T-helper 17 cell (primary cell): ENCODE measurements at places on chromosomes 16 and 17. TPM values are rescaled to one million over a fixed set of nuclear protein-coding genes. Genes with fewer than 3 reads are reported as not detected.
A peak's percentile ranks its signal among the peaks of the same experiment; 100 is the strongest.

- H3K27ac ChIP-seq, result peak overlapping the region; percentile 99
- no peak for DNase-seq
- peaks cover 8% of the 10 kb centered on the region for H3K36me3 ChIP-seq
- no peaks in the 10 kb centered on the region for H3K27me3 ChIP-seq
- H3K4me1 ChIP-seq, result peaks cover 49% of the 10 kb centered on the region
- peak overlapping the region; percentile 97 for H3K4me3 ChIP-seq
Observed at GRCh38 chr17:56913353-56913866, 439 bp downstream of the TRIM25 start.

DNA sequence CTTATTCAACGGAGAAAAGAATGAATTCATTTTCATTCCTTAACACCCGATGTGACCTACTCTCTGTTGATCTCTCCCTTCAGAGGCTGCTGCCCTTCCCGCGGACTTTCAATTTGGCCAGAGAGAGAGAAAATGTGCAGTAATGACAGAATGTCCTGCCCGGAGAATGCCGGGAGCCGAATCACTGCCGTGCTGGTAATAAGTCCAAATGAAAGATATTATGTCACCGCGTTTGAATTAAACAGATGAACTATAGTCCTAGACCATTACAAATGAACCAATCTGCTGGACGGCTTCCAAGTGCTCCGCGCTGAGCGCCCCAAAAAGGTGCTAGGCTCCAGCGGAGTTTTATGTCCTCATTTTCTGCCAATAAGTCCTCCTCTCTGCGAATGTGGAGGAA lies 14.7 kb upstream of the C16orf82 start:
- no peak overlapping the region for H3K27ac ChIP-seq
- H3K27me3 ChIP-seq, result no peaks in the 10 kb centered on the region
- peaks cover 3% of the 10 kb centered on the region for H3K36me3 ChIP-seq
- no peaks in the 10 kb centered on the region for H3K4me1 ChIP-seq
- no peak for DNase-seq

Gene KRT33B
- total RNA-seq, result not detected

- H3K4me3 ChIP-seq, result no peak overlapping the region
- H3K27me3 ChIP-seq, result peaks cover 11% of the 10 kb centered on the region
- DNase-seq, result no peak
- H3K27ac ChIP-seq, result no peak overlapping the region
- no peaks in the 10 kb centered on the region for H3K4me1 ChIP-seq
- H3K36me3 ChIP-seq, result no peaks in the 10 kb centered on the region
Observed at GRCh38 chr16:47916266-47916665, 239.5 kb downstream of the ABCC12 start.

Gene BCO1
- not detected for total RNA-seq

GRCh38 chr16:57186872-57187854 lies 1.0 kb downstream of the RSPRY1 start:
- peak overlapping the region; percentile 99 for H3K27ac ChIP-seq
- H3K27me3 ChIP-seq, result no peaks in the 10 kb centered on the region
- H3K4me1 ChIP-seq, result peaks cover 40% of the 10 kb centered on the region
- peaks cover 8% of the 10 kb centered on the region for H3K36me3 ChIP-seq
- peak overlapping the region; percentile 99 for H3K4me3 ChIP-seq
- no peak for DNase-seq

GRCh38 chr16:52740766-52741165 lies 193.8 kb upstream of the TOX3 start:
- no peaks in the 10 kb centered on the region for H3K36me3 ChIP-seq
- no peaks in the 10 kb centered on the region for H3K27me3 ChIP-seq
- peaks cover 2% of the 10 kb centered on the region for H3K4me1 ChIP-seq
- DNase-seq, result no peak
- H3K27ac ChIP-seq, result no peak overlapping the region
- H3K4me3 ChIP-seq, result no peak overlapping the region

Gene GJC1
- not detected for total RNA-seq

Gene TNFRSF17
- not detected for total RNA-seq

- no peak overlapping the region for H3K27ac ChIP-seq
- DNase-seq, result no peak
- H3K4me3 ChIP-seq, result no peak overlapping the region
- H3K27me3 ChIP-seq, result no peaks in the 10 kb centered on the region
- H3K36me3 ChIP-seq, result no peaks in the 10 kb centered on the region
- H3K4me1 ChIP-seq, result no peaks in the 10 kb centered on the region
Observed at GRCh38 chr16:1098266-1098991, 2.4 kb upstream of the C1QTNF8 start.

DNA sequence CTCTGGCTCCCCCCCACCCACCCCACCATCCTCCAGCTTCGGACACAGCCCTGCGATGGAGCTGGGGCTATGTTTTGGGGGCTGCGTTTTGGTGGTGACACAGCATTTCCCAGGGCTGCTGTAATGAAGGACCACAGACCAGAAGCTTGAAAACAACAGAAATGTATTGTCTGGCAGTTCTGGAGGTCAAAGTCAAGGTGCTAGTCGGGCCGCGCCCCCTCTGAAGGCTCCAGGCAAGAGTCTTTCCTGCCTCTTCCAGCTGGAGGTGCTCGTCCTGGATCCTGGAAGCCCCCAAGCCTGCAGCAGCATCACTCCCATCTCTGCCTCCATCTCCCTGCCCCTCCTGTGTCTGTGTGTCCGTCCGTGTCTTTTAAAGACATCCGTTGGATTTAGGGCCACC lies 50.8 kb downstream of the TBC1D16 start:
- no peak overlapping the region for H3K27ac ChIP-seq
- no peaks in the 10 kb centered on the region for H3K36me3 ChIP-seq
- no peak overlapping the region for H3K4me3 ChIP-seq
- no peak for DNase-seq
- H3K27me3 ChIP-seq, result peaks cover 6% of the 10 kb centered on the region

GRCh38 chr16:9755081-9755480 lies 427.1 kb downstream of the GRIN2A start:
- H3K4me1 ChIP-seq, result no peaks in the 10 kb centered on the region
- DNase-seq, result no peak
- no peaks in the 10 kb centered on the region for H3K27me3 ChIP-seq
- H3K4me3 ChIP-seq, result no peak overlapping the region

GRCh38 chr16:14454391-14454790 lies 175.7 kb downstream of the PARN start:
- no peak overlapping the region for H3K4me3 ChIP-seq
- peaks cover 5% of the 10 kb centered on the region for H3K36me3 ChIP-seq
- H3K4me1 ChIP-seq, result peaks cover 7% of the 10 kb centered on the region
- H3K27ac ChIP-seq, result no peak overlapping the region

DNA sequence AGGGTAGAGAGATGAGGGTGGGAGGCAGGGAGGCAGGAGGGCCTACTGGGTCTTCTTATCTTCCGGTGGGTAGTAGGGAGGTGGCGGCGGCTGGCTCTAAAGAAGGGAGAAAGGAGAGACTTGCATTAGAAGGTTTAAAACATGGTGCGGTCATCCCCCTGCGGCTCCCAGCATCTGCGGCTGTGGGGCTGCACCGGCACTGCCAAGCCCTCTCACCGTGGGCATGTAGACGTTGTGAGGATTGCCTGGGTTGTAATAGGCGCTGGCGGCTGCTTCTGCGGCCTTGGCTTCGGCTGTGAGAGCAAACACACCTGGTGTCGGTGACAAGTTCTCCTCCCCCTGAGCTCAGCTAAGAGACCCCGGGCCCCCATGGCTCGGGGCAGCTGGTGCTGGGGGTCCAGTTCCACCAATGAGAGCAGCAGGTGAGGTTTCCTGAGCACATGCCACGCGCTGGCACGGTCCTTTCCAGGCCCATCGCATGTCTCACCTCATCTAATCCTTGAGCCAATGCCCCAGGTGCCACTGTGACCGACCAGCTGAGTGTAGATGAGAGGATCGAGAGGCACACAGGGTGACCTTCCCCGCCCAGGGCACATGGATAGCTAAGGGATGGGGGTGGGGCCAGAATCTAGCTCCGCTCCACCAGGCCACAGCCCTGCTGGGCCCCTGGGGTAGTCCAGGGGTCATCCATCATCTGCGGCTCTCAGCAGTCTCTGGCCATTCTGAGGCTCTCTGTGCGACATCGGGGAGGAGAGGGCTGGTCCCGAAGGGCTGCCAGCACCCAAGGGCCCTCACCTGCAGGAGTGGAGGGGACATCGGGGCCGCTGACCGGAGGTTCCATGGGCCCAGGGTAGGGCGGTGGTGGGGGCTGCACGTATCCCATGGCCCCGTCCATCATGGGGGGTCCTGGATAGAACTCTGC lies 2.7 kb upstream of the UNC13D start:
- H3K4me3 ChIP-seq, result no peak overlapping the region
- no peaks in the 10 kb centered on the region for H3K27me3 ChIP-seq
- no peak overlapping the region for H3K27ac ChIP-seq
- DNase-seq, result no peak
- peaks cover 2% of the 10 kb centered on the region for H3K36me3 ChIP-seq

GRCh38 chr17:37133136-37133535 lies 184.4 kb downstream of the AATF start:
- H3K36me3 ChIP-seq, result peaks cover 7% of the 10 kb centered on the region
- H3K4me3 ChIP-seq, result no peak overlapping the region
- peaks cover 3% of the 10 kb centered on the region for H3K4me1 ChIP-seq
- no peak for DNase-seq
- no peaks in the 10 kb centered on the region for H3K27me3 ChIP-seq

Gene ACSM3
- total RNA-seq, result 6.6 TPM

- H3K36me3 ChIP-seq, result no peaks in the 10 kb centered on the region
- no peak overlapping the region for H3K27ac ChIP-seq
Observed at GRCh38 chr16:76748461-76749348, 442.3 kb upstream of the MON1B start.

Gene CCL16
- total RNA-seq, result not detected

GRCh38 chr16:3842994-3843393 lies 37.5 kb downstream of the CREBBP start:
- H3K4me1 ChIP-seq, result peaks cover 38% of the 10 kb centered on the region
- H3K27ac ChIP-seq, result no peak overlapping the region
- no peak overlapping the region for H3K4me3 ChIP-seq
- H3K36me3 ChIP-seq, result no peaks in the 10 kb centered on the region
- H3K27me3 ChIP-seq, result no peaks in the 10 kb centered on the region
- DNase-seq, result no peak

Gene COL1A1
- 15.4 TPM for total RNA-seq

- peak overlapping the region; percentile 73 for H3K4me3 ChIP-seq
- H3K4me1 ChIP-seq, result peaks cover 23% of the 10 kb centered on the region
- H3K27ac ChIP-seq, result peak overlapping the region; percentile 95
- no peaks in the 10 kb centered on the region for H3K27me3 ChIP-seq
- no peaks in the 10 kb centered on the region for H3K36me3 ChIP-seq
Observed at GRCh38 chr17:82978765-82979349, 100.6 kb upstream of the METRNL start.

Gene PIPOX
- 2.2 TPM for total RNA-seq

DNA sequence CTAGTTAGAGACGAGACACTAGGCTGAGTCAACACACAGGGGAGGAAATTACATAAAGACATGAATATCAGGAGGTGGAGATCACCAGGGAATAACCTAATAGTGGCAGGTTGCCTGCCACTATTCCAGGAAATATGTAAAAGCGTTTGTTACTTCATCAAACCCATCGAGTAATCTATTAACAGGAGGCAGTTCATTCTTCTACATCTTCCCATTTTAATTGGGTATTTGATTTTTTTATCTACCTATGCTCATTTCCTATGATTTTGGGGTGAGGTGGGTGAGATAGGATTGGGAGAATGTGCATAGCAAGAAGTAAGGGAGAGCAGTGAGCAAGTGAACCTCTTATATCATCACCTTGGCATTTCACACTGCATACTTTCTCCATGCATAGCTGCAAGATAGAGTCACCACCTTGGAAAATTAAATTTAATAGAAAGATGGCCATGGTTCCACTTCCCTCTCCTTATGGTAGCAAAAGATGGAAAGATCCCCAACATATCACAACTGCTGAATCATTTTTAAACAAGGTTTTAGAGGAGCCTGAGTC lies 312.2 kb downstream of the TMEM114 start:
- no peaks in the 10 kb centered on the region for H3K4me1 ChIP-seq
- no peaks in the 10 kb centered on the region for H3K27me3 ChIP-seq
- DNase-seq, result no peak
- H3K4me3 ChIP-seq, result no peak overlapping the region
- H3K27ac ChIP-seq, result no peak overlapping the region
- H3K36me3 ChIP-seq, result no peaks in the 10 kb centered on the region

DNA sequence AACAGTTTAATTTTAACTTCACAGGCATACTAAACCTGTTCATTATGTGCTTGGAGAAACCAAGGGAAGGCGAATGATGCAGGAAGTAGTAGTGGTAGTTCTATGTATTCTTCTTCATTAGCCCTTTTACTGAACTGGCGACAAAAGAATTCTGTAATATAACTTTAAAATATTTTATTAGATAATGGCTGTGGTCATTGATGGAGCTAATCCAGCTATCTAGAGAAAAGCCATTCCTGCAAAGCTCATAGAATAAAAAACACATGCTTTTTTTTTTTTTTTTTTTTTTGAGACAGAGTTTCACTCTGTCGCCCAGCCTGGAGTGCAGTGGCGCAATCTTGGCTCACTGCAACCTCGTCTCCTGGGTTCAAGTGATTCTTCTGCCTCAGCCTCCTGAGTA lies 23.5 kb downstream of the TANC2 start:
- H3K4me1 ChIP-seq, result peaks cover 19% of the 10 kb centered on the region
- H3K36me3 ChIP-seq, result no peaks in the 10 kb centered on the region
- no peak overlapping the region for H3K4me3 ChIP-seq
- DNase-seq, result no peak

GRCh38 chr16:20051147-20051546 lies 22.5 kb downstream of the GPR139 start:
- no peak overlapping the region for H3K4me3 ChIP-seq
- no peak for DNase-seq
- H3K36me3 ChIP-seq, result no peaks in the 10 kb centered on the region

DNA sequence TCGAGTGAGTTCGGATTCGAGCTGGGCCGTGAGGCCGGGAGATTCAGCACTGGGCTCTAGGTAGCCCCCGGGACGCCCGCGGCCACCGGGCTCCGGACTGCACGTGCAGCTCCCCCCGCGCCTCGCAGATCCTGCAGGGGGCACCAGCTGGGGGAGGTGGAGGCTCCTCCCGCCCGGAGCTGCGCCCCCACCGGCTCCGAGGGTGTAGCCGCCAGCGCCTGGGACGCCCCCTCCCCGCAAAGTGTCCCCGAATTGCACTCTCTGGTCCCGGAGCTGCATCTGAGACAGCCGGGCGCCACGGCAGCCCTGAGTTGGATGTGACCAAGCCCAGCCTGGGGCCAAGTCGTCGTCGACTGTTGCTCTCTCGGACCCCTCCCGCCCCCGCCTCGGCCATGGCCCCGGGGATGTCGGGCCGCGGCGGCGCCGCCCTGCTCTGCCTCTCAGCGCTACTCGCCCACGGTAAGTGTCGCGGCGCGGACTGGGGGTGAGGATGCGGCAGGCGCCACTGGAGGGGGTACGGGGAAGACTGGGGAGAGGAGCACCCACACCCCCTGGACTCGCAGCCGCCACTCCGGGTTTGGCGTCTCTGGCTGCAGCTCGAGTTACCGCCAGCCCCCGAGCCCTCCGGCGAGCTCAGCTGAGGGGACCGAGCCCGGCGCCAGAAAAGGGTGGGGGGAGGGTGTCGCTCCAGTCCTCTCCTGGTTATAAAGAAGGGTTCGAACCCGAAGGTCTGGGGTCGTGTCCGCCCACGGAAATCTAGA lies 1.5 kb downstream of the TMEM132E start:
- H3K27me3 ChIP-seq, result peaks cover 72% of the 10 kb centered on the region
- H3K27ac ChIP-seq, result no peak overlapping the region
- H3K4me3 ChIP-seq, result peak overlapping the region; percentile 78
- peaks cover 4% of the 10 kb centered on the region for H3K36me3 ChIP-seq

- no peak for DNase-seq
- H3K27ac ChIP-seq, result no peak overlapping the region
- no peaks in the 10 kb centered on the region for H3K4me1 ChIP-seq
- no peak overlapping the region for H3K4me3 ChIP-seq
- peaks cover 2% of the 10 kb centered on the region for H3K36me3 ChIP-seq
- H3K27me3 ChIP-seq, result peaks cover 53% of the 10 kb centered on the region
Observed at GRCh38 chr17:34465789-34466188, 102.8 kb upstream of the CCL1 start.

- H3K4me3 ChIP-seq, result no peak overlapping the region
- H3K36me3 ChIP-seq, result no peaks in the 10 kb centered on the region
- DNase-seq, result no peak
- H3K27me3 ChIP-seq, result no peaks in the 10 kb centered on the region
Observed at GRCh38 chr16:1565083-1565805, 31.8 kb downstream of the TMEM204 start.
